ENCODE measurements at places on chromosomes 12 and 14.

- no peak for DNase-seq
Observed at GRCh38 chr14:53850714-53851296, 105.8 kb downstream of the BMP4 start.

DNA sequence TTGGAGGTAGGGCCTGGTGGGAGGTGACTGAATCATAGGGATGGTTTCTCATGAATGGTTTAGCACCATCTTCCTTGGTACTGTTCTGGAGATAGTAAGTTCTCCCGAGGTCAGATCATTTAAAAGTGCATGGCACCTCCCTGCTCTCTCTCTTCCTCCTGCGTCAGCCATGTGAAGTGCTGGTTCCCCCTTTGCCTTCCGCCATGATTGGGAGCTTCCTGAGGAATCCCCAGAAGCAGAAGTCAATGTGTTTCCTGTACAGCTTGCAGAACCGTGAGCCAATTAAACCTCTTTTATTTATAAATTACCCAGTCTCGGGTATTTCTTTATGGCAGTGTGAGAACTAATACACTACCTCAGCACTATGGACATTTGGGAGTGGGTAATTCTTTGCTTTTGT, 4.8 kb upstream of the LGMN start:
- no peak for DNase-seq

DNA sequence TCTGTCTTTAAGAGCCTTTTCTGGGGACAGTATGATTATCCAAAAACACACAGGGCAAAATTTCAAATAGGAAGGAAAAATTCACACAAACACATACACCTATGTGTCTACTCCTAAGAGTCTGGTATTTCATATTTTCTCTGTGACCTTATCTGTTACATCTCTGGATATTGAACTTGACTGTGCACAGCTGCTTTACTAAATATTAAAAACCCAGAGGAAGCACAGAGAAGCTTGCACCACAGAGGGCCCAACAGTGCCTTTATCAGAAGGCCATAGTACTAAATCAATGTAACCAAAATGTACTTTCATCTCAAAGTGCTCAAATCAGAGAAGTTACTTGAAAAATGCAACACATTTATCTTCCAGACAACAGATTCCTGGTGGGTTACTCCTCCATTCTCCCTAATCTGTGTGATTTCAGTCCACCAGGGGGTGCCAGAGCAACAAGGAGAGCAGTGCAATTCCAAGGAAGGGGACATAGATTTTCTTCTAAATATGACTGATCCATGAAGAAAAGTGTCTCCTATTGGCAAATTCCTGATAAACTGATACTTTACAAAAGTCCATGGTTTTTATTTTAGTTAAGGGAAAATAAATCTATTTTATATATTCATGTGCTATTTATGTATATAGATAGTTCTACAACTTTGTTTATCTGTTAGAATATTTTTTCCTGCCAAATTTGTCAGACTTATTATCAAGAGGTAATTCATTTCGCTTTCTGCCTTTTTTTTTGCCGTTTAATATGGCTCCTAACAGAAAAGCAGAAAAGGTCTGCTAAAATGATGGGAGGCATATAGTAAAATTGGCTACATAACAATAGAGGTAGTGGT, 617.6 kb downstream of the LRFN5 start:
- DNase-seq, result no peak

- no peak for DNase-seq
Observed at GRCh38 chr12:81518638-81519037, 240.5 kb downstream of the PPFIA2 start.
